ENCODE measurements at places on chromosomes 6 and 20. TPM values are rescaled to one million over a fixed set of nuclear protein-coding genes. Genes with fewer than 3 reads are reported as not detected.
A peak's percentile ranks its signal among the peaks of the same experiment; 100 is the strongest.

The SMLR1 gene
- total RNA-seq = not detected

DNA sequence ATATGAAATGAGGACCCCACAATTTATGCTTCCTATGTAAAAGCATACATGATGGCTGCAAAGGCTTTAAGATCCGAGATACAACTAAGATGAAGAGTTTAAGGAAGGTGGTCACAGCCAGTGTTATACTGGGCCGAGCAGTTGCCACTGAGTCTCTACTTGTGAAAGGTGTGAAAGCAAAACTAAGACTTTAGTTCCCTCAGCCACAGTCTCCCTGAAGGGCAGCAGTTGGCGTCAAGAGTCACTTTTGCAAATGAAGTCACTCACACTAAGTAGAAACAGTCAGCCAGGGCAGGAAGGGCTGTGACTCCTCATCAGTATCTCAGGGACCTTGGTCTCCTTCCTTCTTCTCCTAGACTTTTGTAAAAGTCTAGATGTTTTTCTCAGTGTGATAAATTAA is 191.6 kb upstream of the MCHR2 start:
- H3K4me3 ChIP-seq = no peak overlapping the region
- H3K27ac ChIP-seq = no peak overlapping the region
- H3K4me1 ChIP-seq = no peaks in the 10 kb centered on the region

The SLCO4A1 gene
- 0.50 TPM for total RNA-seq

GRCh38 chr6:156980515-156980914 is 203.3 kb downstream of the ARID1B start:
- H3K4me1 ChIP-seq = no peaks in the 10 kb centered on the region
- no peak for DNase-seq
- no peak overlapping the region for H3K27ac ChIP-seq
- no peaks in the 10 kb centered on the region for H3K36me3 ChIP-seq

DNA sequence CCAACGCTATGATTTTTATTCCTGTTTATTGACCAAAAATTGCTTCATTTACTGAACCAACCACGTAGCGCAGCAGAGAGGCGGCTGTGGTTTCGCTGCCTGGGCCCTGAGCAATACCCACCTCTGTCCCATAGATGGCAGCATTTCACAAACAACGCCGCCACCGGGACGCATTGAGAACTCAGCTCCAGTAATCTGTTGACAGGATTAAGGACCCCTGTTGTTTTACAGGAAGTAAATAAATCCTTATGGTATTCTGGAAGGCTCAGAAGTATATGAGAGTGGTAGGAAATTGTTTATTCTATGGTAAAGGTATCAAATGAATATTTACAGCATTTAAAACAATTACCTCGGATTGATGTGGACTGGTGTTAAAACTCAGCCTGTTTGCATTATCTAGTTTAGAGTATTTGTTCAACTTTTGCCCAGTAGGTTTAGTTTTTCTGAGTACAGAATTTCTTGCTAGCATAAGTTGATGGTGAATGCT is 547.9 kb upstream of the SLC35B3 start:
- H3K4me1 ChIP-seq = no peaks in the 10 kb centered on the region
- no peaks in the 10 kb centered on the region for H3K27me3 ChIP-seq
- no peak overlapping the region for H3K27ac ChIP-seq
- H3K4me3 ChIP-seq = no peak overlapping the region

DNA sequence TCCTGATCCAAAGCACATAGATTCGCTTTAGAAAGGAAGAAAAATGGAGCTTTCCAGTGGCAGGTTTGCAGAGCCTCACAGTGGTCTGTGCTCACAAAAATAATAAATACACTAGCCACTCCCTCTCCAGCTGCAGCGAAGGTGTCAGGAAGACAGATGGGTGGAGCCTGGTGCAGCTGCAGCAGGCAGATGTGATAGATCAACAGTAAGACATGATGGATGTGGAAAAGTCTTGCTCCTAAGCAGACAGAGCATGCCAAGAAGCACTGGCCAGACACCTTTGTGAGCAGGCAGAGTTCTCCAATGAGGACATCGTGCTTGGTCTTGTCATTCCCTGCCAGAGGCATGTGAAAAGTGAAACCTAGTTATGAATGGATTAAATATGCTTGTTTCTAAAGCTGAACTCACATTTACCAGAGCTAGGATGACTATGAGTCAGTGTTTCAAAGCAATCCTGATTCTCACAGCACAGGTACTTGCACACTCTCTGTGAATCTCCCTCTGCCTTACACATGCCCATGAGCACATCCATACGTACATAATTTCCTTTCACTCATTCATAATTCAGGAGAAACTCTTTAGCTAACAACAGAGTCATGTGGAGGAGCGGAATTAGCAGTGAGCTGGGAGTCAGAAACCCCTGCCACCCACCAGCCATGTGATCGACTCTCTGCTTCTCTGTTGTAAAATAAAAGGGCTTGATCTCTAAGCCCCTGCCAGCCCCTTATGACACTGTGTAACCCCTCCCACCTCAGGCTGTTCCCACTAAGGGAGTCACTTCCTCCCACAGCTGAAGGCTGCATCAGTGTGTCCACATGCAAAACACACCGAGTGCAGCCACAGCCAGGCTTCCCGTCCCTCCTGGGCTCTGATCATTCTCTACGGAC is 111.2 kb downstream of the SCML4 start:
- H3K27ac ChIP-seq = peak overlapping the region; percentile 25
- no peaks in the 10 kb centered on the region for H3K36me3 ChIP-seq
- H3K4me3 ChIP-seq = peak overlapping the region; percentile 45
- peaks cover 13% of the 10 kb centered on the region for H3K4me1 ChIP-seq

GRCh38 chr6:141110481-141110880 is 1022.2 kb upstream of the GJE1 start:
- no peak overlapping the region for H3K4me3 ChIP-seq
- H3K27ac ChIP-seq = no peak overlapping the region
- peak; percentile 84 for DNase-seq
- no peaks in the 10 kb centered on the region for H3K4me1 ChIP-seq
- no peaks in the 10 kb centered on the region for H3K36me3 ChIP-seq

DNA sequence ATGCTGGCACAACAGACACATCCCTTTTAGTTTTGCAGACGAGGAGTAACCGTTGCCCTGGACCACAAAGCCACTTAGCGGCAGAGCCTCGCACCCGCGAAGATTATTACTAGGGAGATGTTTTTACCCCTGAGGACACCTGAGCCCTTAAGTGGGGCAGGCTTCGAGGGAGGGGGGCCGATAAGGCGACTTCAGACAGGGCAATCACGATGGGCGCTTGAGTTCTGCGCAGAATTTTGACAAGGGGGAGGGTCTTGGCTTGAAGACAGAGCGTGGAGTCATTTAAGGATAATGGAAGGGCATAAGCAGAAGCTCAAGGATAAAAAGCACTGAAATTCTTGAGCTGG is 650 bp upstream of the TTK start:
- H3K27ac ChIP-seq = peak overlapping the region; percentile 87
- H3K4me1 ChIP-seq = peaks cover 3% of the 10 kb centered on the region
- DNase-seq = peak; percentile 60

- H3K4me1 ChIP-seq = no peaks in the 10 kb centered on the region
- no peak overlapping the region for H3K27ac ChIP-seq
- no peaks in the 10 kb centered on the region for H3K36me3 ChIP-seq
Measured at GRCh38 chr20:23519556-23519955, 28.6 kb downstream of the CST8 start.

The BFSP1 gene
- total RNA-seq = 2.3 TPM

GRCh38 chr6:143451531-143451930 is 926 bp downstream of the PEX3 start:
- no peaks in the 10 kb centered on the region for H3K36me3 ChIP-seq
- no peaks in the 10 kb centered on the region for H3K27me3 ChIP-seq
- peak overlapping the region; percentile 71 for H3K4me3 ChIP-seq
- H3K27ac ChIP-seq = peak overlapping the region; percentile 75

DNA sequence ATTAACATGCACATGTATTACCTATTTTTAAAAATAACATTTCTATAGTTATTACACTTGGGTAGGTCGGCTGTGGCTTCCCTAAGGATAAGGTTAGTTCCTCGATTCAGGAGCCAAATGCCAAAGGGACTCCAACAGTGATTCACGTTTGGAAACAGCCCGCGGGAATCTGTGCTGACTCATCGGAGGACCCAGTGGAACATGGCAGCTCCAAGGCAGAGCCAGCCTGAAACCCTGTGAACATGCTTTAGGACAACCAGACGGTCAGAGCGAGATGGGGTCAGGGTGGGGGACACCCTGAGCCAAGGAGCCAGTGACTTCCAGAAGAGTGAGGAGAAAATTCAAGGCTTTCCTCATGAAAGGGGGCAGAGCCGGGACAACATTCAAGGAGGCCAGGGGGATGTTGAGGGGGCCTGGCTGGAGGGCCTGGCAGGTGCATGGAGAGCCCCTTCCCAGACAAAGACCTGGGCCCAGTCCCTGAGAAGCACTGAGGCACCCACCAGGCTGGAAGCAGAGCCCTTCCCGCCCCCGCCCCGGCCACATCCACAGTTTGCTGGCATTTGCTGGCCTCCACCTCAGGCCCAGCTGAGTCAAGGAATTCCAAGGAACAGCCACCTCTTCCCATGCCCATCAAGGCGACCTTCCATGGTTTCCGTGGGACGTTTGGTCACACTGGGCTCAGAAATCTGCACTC is 133.2 kb downstream of the SNX5 start:
- H3K27ac ChIP-seq = peak overlapping the region; percentile 90
- no peak overlapping the region for H3K4me3 ChIP-seq
- H3K4me1 ChIP-seq = peaks cover 25% of the 10 kb centered on the region
- DNase-seq = peak; percentile 90
- H3K27me3 ChIP-seq = no peaks in the 10 kb centered on the region

The TAB2 gene
- total RNA-seq = 27.2 TPM

- H3K36me3 ChIP-seq = no peaks in the 10 kb centered on the region
- no peaks in the 10 kb centered on the region for H3K27me3 ChIP-seq
- H3K4me3 ChIP-seq = no peak overlapping the region
- H3K4me1 ChIP-seq = no peaks in the 10 kb centered on the region
- no peak for DNase-seq
Measured at GRCh38 chr6:143158113-143158581, 97.5 kb downstream of the AIG1 start.

The ITPR3 gene
- total RNA-seq = 43.4 TPM

Data from fibroblast of lung (primary cell).